Lung (tissue), 17 donors: ENCODE measurements at places on chromosomes 1 and 21. TPM values are rescaled to one million over a fixed set of nuclear protein-coding genes. Genes with fewer than 3 reads are reported as not detected.

- DNase-seq, result no peak
Measured at GRCh38 chr1:229092377-229093237, 178.3 kb upstream of the RAB4A start.

- peak; percentile 68 for DNase-seq
Measured at GRCh38 chr1:200558866-200559459, 61.6 kb downstream of the KIF14 start.

RSPH1 gene
- 17.6 TPM for polyA plus RNA-seq

- peak; percentile 68 for DNase-seq
Measured at GRCh38 chr1:155226910-155227260, 18.4 kb downstream of the MTX1 start.

DNA sequence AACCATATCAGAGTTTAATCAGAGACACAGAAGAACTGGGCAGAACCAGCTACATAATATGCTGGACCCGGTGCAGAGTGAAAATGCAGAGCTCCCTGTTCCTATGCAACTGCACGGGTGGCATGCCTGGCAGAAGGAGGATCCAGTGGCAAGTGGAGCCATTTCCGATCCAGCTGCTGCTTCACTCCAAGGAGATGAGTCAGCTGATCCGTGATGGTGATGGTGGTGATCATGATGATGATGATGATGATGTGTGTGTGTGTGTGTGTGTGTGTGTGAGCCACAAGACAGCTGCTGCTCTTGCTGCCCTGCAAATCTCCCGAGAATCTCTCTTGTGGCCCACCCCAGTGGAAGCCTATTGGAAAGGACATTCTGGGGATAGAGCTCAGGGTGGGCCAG lies 133.0 kb downstream of the URB2 start:
- DNase-seq, result peak; percentile 20

DNA sequence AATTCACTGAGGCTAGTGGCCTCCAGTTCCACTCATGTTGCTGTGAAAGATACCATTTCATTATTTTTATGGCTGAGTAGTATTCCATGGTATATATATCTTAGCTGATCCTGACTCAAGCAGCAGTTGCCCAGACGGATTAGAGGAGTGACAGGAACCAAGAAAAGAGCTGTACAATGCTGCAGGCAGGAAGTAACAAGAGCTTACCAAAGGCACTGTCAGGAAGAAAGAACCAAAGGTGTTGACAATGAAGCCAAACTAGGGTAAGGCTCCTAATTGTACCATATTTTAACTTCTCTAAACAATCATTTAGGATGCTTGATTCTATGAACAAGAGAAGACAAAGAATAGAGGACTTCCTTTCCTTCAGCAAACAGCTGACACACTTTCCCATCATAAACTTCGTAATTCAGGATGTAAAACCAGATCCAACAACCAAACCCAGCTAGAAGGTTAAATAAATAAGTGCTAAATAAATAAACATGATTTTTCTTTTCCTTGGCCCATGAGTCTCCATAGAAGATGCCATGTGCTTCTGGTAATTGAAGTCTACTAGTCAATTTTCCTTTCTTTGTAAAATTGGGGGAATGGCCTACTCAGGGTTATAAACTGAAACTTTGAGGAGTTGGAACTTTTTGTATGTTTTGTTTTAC lies 248.2 kb upstream of the SGIP1 start:
- DNase-seq, result no peak

CLEC20A gene
- polyA plus RNA-seq, result 0.14 TPM

DNA sequence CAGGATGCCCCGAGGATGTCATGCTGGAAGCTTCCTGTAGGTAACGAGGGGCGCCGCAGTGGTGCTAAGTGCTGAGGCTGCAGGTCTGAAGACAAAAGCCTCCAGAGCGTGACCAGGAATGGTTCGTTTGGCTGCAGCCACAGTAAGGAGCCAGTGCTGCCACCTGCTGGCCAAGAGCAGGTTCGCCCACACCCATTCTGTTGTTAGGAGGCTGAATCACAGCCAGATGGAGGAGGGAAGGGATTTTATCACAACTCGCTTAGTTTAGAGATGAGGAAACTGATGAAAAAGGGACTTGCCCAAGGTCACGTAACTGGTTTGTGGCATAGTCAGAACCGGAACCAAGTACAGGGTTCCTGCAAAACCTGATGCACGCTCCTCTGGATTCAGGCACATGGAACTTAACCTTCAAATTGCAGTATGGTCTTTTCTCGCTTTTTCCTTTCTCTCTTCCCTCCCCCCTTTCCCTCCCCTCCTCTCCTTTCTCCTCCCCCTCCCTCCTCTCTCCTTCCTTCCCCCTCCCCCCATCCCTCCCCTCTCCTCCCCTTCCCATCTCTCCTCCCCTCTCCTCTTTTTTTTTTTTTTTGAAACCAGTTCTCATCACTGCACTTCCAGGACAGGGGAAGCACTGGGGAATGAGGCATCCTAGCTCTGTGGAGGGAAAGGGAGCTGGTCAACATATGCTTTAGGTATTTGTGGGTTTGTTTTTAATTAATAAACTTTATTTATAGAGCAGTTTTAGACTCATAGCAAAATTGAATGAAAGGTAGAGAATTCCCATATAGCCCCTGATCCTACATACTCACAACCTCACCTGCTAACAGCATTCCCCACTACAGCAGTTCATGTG lies 81.8 kb downstream of the MPZL1 start:
- DNase-seq, result peak; percentile 83

- DNase-seq, result no peak
Measured at GRCh38 chr1:7510389-7510931, 260.6 kb upstream of the VAMP3 start.

GRCh38 chr21:44395260-44395659 lies 41.8 kb downstream of the TRPM2 start:
- DNase-seq, result no peak

DNA sequence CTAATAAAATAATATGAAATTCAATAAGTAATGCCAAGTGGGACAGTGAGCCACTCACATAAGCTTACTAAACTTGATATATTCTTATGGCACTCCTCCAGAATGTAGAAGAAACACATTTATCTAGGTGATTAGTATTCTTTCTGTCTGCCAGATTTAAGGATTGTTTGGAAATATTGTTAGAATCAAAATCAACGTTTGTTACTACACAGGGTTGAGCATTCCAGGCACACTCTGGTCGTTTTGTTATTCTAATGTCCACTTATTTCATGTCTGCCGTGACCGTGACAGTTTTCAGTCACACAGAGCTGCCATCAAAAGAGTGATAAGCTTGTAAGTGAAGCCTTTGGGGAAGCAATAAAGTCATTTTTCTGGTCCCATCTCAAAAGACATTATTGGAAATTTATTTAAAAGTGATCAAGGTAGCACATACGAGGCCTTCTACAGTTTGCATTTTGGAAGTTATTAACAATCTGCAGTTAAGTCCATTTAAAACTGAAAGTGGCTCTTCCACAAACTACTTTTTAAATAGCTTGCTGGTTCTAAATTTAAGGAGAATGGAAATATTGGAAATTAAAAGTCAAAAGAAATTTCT lies 38.0 kb downstream of the NFIA start:
- no peak for DNase-seq

DNA sequence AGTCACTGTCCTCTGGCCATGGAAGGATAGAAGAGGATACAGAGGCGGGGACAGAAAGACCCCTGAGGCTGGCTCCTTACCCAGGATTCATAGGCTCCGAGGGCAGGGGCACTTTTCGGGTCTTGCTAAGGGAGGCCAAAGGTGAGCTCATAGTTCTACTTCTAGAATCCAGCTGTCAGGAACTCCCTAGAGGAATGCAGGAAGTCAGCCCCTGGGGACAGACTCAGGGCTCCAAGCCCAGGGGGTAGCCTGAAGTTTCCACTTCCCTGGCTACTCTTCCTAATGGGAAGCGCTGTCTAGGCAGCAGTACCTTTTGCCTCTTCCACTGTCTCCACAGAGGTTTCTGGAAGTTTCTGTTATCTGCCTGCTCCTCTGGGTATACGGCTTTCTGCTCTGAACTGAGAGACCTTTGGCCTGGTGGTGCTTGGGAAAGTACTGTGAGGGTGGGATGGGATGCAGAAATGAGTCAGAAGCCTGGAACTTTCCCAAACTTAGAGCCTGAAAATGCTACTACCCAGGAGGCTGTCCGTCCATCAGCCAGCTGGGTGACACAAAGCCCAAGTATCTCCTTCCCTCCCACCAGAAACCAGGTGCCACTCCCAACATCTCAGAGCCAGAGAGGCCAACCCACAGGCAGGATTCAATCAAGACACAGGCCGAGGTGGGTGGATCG lies 3.6 kb downstream of the UBXN11 start:
- no peak for DNase-seq

DNA sequence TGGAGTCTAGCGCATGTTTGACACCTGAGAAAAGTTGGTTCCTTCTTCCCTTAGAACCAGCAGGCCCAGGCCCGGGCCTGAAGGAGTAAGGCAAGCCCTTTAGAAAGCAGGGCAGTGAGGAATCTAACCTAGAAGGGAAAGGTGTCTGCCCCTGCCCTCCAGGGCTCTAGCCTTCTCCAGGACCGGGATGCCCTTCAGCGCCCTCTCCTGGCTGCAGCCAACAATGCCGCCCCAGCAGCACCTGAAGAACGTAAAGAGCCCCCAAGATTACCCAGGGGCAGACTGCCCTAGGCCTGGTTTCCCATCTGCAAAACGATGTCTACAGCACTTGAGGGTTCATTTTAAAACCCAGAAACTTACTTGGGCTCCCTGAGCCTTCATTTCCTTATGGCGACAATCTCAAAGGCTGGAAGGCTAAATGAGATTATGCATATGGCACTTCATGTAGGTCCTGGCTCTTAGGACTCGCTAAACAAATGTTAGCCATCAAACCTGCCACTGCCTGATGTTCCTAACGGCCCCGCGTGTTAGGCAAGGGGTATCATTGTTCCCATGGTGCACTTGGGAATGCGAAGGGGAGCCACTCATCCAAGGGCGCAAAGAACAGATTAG lies 106.7 kb upstream of the KLHDC7A start:
- DNase-seq, result no peak

GRCh38 chr1:58768971-58769808 lies 14.7 kb downstream of the JUN start:
- DNase-seq, result peak; percentile 82

- no peak for DNase-seq
Measured at GRCh38 chr1:94866164-94866807, 46.1 kb downstream of the SLC44A3 start.

DNA sequence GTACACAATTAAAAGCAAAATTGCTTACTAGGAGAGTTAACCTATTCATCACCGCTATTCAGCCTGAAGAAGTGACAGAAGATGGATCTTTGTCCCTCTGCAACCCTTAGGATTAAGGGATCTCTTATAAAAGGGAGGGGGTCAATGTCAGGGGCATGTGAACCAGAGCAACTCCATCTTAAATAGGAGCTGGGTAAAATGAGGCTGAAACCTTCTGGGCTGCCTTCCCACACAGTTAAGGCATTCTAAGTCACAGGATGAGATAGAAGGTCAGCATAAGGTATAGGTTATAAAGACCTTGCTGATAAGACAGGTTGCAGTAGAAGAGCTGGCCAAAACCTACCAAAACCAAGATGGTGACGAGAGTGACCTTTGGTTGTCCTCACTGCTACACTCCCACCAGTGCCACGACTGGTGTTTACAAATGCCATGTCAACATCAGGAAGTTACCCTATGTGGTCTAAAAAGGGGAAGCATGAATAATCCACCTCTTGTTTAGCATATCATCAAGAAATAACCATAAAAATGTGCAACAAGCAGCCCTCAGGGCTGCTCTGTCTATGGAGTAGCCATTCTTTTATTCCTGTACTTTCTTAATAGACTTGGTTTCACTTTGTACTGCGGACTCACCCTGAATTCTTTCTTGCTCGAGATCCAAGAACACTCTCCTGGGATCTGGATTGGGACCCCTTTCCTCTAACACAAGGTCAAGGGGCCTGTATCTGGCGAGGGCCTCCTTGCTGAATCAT lies 35.3 kb upstream of the NEK2 start:
- no peak for DNase-seq

KCNJ10 gene
- 0.02 TPM for polyA plus RNA-seq

DNA sequence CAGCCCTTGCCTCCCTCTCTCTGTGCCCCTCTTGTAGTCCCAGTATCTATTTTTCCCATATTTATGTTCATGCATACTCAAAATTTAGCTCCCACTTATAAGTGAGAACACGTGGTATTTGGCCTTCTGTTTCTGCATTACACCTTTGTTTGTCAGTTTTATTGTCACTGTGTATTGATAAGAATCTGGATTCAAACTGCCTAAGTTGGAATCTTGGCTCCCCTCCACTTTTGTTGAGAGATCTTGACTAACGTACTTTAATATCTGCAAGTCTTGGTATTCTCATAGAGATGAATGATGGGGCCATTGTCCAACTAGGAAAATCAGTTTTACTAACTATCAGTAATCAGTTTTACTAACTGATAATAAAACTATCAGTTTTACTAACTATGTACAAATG lies 87.8 kb upstream of the PRMT6 start:
- DNase-seq, result no peak

DNA sequence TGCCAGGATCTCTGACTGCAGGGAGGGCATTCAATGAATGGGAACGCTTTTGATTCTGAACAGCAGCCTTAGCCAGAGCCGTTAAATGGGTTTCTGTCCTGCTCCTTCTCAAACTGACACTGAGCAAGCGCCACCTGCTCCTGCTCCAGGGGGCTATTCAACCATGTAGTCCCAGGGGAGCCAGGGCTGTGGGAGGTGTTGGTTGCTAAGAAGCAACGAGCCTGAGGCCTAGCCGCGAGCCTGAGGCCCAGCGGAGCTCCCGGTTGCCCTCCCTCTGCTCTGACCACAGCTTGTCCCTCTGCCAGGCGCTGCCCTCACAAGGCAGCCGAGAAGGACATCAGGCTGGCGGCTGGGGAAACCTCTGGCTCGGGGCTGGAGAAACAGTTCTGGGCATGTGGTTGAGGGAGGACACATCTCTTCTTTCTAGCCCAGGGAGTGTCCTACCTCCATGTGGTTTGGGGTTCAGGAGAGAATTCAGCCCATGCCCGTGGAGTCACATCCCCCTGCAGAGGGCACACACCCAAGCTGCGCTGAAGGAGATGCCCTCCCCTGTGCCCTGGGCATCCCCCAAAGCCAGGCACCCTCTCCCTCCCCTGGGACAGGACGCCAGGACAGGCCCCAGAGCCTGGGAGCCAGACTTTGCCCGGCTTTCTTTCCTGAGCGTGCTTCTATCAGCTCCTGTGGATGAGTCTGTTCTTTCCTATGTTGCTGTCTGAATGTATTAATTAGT lies 18.0 kb downstream of the PCP4 start:
- peak; percentile 9 for DNase-seq

GRCh38 chr1:228084325-228084724 lies 1.8 kb downstream of the ARF1 start:
- DNase-seq, result peak; percentile 50

PLA2G4A gene
- polyA plus RNA-seq, result 2.5 TPM

LAMC1 gene
- polyA plus RNA-seq, result 69.2 TPM

SGIP1 gene
- polyA plus RNA-seq, result 2.7 TPM

TXNIP gene
- 178 TPM for polyA plus RNA-seq

DNA sequence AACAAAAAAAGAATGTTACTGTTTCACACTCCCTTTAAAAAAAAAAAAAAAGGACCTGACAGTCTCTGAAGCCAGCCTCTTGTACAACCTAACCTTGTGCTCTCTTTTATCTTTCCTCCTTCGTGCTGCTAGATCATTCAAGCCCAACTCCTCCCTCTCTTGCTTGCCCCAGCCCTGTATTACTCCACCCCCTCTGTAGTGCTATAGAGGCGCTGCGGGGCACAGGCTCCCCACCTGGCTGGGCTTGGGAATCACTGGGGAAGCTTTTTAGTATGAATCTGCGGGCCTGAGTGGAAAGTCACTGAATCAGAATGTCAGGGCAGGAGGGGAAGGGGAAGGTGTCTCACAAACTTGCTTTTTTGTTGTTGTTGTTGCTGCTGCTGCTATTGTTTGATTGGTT lies 383.7 kb upstream of the CAMK1G start:
- no peak for DNase-seq

GPR52 gene
- polyA plus RNA-seq, result 0.05 TPM
